ENCODE measurements at places on chromosomes 12 and 14.

DNA sequence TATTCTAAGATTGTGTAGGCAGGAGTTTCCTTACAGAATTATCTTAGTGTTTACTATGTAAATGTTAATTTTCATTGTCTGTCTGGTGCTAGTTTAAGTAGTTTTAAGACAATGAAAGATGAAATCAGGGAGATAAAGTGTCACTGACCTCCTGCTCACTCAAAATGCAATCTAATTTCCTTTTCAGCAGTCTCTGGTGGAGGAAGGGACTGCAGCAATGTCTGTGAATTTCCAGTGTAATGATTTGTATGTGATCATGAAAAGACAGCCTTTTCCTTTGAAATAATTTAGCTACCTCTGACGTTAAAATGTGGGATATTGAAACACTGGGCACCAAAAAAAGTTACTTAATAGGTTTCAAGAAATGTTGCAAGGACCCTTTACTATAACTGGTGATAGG lies 779.7 kb upstream of the FLRT2 start:
- DNase-seq, result no peak

DNA sequence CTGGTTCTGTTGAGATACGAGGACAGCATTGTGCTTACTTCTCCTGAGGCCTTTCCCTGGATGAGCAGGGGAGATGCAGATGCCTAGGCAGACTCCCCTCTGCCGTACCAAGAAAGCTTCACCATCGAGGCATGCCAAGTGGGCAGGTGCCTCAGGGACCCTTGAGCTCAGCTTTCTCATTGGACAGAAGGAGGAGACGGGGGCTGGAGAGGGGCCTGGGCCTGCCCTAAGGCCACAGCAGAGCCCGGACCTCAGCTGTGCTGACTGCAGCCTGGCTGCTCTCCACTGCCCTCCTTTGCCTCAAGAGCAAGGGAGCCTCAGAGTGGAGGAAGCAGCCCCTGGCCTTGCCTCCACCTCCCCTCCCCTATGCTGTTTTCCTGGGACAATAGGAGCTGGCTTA lies 23.4 kb downstream of the SERPINA1 start:
- DNase-seq, result no peak

DNA sequence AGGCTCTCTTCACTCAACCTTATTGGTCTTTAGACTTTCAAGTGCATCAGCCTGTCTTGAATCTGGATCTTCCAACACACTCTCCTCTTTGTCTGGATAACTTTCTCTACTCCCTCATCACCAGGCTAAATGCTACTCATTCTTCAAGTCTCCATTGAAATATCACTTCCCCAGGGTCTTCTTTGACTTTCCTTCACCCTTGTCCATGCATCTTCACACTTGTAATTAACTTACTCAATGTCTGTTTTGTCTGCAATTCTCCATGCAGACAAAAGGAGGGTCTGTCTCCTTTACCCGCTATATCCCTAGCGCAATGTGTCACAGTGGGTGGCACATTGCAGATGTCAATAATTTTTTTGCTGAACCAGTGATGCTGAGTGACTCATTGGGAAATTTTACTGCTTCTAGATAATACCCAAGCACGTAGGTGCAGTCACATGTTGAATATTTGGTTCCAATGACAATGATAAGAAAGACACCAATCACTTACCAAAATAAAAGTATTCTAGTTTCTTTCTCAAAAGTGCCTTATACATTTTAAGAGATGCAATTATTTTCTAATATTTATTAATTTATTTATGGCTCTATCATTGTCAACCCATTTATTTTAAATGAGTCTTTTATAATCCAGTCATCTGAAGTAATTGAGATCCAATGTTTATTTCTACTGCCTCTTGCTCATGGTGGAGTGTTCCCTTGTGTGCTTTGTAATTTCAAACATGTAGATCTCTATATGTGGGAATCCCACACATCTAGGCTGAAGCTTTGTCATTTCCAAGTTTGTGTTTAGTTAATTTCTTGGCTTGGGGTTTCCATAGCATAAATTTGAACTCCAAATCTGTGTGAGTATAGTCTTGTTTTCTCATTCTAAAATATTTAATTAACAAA lies 21.7 kb upstream of the RFC5 start:
- DNase-seq, result no peak

DNA sequence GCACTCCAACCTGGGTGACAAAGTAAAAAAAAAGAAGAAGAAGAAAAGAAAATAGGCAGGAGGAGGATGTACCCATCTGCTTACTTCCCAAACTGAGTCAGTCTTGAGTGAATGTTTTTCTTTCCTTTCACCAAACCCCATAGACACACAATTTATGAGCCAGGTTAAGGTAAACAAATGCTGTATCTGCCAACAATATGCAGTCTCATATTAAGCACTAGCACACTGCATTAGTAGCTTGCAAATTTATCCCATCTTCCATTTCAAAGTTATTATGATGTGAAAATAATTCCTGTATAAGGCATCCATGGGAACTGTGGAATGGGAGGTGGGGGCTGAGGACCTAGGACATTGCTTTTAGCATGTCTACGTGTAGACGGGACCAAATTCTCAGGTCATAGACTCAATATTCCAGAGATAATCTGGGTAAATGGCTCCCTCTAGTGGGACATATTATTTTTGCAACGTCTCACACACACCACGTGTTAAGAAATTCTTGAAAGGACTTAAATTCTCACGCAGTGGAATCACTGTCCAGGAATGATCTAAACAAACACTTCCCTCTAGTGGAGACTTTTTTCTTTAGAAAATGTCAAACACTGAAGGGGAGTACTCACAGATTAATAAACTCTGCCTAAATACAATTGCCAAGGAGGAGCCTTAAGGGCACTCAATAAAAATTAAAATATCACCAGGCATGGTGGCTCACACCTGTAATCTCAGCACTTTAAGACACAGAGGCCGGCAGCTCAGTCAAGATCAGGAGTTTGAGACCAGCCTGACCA lies 17.1 kb upstream of the OR10P1 start:
- no peak for DNase-seq

DNA sequence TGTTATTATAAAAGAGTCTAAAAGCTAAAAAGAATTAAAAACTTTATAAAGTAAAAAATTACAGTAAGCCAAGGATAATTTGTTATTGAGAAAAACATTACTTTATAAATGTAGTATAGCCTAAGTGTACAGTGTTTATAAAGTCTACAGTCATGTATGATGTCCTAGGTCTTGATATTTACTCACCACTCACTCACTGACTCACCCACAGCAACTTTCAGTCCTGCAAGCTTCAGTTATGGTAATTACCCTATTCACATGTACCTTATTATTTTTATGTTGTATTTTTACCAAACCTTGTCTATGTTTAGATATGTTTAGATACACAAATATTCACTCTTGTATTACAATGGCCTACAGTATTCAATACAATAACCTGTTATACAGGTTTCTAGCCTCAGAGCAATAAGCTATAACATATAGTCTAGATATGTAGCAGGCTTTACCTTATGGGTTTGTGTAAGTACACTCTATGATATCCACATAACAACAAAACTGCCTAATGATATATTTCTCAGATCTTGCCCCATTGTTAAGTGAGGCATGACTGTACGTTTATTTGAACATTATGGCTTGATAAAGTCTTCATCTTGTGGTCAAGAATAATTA lies 113.7 kb upstream of the KITLG start:
- DNase-seq, result no peak

- DNase-seq, result no peak
Observed at GRCh38 chr12:129081755-129082250, 228.5 kb downstream of the GLT1D1 start.

DNA sequence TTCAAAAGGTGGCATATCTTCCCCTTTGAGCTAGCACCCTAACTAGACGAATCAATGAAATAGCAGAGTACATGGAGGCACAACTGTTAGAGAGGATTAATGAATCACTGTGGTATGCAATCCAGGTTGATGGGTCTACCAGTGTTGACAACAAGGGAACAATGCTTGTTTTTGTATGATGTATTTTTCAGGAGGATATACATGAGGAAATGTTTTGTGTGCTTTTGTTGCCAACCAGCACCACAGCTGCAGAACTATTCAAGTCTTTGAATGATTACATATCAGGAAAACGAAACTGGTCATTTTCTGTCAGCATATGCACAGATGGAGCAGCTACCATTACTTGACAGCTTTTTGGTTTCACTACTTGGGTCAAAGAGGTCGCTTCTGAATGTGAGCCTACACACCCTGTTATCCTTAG lies 142.6 kb downstream of the GPHN start:
- no peak for DNase-seq

GRCh38 chr12:2681450-2682205 lies 113.1 kb upstream of the FKBP4 start:
- no peak for DNase-seq

DNA sequence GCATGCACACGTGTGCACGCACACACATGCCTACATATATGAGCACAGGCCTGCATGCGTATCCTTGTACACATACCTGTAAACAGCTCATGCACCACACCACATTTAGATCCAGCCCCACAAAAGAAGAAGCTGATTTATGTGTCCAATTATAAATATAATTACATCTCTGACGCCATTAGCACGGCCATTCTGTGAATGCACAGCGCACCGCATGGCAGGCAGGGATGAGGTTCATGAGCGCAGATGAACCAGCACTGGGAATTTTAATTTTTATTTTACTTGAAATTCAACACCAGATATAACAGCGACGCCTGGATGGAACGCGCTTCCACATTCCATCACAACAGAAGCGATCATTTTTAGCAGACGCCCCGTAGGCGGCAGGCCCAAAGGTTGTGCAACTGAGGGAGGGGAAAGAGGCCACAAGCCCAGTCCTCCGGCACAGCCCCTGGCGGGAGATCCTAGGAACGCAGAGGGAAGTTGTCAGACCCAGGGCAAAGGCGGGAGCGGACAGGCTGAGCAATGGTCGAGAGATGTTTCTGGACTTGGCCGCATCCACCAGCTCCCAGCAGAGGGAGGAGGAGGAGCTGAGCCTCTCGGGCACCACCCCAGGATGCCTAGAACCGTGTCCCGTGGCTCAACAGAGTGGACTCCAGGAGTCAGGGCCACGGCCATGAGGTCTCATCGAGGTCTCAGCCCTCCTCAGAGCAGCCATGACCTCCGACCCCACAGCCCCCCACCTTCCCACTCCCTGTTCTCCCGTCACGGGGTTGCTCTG lies 37.9 kb upstream of the GALNT9 start:
- DNase-seq, result no peak

DNA sequence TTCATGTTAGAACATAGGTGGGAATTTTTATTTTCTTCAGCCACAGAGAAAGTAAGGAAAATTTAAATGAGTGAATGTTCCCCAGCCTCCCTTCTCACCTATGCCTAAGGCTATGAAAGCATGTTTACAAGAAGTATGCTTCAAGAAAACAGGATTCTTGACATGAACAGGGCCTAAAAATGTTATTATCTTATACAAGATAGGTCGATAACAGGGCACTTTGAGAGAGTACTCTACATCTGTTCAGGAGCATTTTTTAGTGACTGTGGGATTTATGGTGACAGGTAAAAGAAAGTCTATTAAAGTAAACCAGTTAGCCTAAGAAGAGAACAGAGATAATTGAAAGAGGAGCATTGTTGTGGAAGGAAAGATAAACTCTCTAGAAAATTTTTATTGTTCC lies 222.9 kb upstream of the DAAM1 start:
- no peak for DNase-seq

DNA sequence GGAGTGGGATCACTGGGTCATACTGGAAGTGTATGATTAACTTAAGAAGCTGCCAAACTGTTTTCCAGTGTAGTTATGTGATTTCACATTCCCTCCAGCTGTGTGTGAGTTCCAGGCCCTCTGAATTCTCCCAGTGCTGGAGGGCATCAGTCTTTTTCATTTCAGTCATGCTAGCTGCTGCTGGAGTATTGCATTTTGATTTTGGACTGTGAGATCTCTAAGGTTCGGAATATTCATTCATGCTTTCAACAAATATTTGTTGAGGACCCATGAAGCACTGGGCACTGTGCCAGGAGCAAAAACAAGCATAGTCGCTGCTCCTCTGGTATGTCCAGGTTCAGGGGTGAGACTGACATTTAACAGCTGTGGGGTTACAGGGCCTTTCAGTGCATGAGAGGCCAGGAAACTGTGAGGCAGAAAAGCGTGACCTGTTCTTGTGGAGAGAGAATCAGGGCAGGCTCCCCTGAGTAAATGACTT lies 133.2 kb downstream of the SCARB1 start:
- no peak for DNase-seq

DNA sequence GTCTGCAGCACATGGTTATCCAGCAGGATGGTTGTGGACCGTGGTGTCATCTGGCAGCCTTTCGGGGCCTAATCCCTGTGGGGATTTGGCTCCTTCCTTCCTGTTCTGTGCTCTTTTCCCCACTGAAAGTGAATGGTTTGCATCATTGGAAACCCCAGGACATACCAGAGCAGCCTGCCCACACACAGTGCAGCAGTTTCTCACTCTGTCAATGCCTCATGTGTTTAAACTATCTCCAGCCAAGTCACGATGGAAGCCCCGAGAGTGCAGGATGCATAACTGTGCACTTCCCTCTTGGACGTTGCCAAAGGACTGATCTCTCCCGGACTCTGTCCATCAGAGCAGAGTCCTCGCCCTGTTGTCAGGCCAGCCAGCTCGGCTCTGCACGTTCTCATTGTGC lies 29.0 kb upstream of the AMN start:
- no peak for DNase-seq

GRCh38 chr12:130075497-130076076 lies 86.7 kb upstream of the FZD10 start:
- no peak for DNase-seq

- no peak for DNase-seq
Observed at GRCh38 chr14:20569066-20569465, 8.2 kb upstream of the RNASE9 start.

Data from stimulated activated CD8-positive, alpha-beta memory T cell treated with anti-CD3 and anti-CD28 coated beads, Interleukin-7, amount 100 ng/mL, for 48 hours (primary cell).